ENCODE measurements at places on chromosomes 1 and 21. TPM values are rescaled to one million over a fixed set of nuclear protein-coding genes. Genes with fewer than 3 reads are reported as not detected.

The TTC39A gene
- not detected for polyA plus RNA-seq

The FAM167B gene
- not detected for polyA plus RNA-seq

The B3GALT6 gene
- polyA plus RNA-seq: 5.6 TPM

The RIIAD1 gene
- polyA plus RNA-seq: not detected

The TNFSF4 gene
- 0.06 TPM for polyA plus RNA-seq
